ENCODE measurements at places on chromosomes 16 and 17.

- no peak for DNase-seq
These were observed 79.0 kb upstream of the TOB1 start for GRCh38 chr17:50944902-50945720.

DNA sequence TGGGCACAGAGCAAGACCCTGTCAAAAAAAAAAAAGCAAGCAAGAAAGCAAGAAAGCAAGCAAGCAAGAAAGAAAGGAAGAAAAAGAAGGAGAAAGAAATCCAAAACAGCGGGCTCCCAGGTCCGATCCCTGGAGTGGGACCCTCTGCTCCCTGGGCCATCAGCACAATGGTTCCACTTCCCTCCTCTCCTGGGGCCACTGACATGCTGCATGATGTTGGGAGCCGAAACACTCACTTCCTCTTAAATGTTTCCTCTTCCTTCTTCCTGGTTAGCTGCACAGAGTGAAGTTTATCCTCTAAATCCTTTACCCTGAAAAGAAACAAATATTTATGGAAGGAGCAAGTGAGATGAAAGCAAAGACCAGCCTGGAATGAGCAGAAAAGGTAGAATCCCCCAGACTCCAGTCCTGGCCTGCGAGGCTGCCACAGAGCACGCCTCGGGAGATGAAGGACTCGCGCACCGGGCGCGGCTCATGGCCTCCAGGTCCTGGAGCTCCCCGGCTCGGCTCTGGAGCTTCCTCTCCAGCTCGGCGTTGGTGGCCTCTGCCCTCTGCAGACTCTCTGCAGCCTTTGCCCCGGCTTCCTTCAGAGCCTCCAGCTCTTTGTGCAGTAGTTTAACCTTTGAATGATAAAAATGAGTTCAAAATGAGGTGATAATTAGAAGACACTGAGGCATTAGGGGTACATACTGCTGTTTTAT is 19.0 kb downstream of the CCDC57 start:
- no peak for DNase-seq

DNA sequence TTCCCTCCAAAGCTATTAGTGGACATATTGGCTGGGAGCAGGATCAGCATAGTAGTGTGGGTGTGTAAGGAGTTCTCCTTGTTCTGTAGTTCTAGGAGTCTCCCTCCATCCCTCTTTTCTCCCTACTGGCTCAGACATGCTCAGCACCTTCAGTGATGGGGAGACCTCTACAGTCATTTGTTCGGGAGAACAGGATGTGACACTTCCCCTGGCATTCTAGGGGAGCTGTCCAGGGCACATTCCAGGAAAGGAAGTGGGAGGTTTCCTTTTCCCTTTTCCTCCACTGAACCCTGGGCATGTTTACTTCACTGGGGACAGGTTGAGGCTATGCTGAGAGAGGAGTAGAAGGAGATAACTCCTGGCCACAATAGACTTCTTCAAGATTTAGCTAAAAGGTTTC is 86.5 kb downstream of the MYH13 start:
- no peak for DNase-seq

DNA sequence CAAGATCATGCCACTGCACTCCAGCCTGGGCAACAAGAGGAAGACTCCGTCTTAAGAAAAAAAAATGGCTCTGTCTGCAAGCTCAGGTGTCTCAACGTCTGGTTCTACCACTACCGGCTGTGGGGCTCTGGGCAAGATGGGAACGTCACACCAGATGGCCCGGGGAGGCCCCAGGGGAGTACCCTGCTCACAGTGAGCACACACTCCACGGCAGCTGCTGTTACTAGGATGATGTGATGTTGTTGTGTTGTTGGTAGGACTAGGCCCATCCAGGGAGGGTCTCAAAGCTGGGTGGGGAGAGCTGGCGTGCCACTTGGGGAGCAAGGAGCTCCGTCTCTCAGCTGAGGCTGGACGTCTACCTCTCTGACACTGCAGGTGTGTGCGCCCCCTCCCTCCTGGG is 9.4 kb upstream of the NPTX1 start:
- no peak for DNase-seq

DNA sequence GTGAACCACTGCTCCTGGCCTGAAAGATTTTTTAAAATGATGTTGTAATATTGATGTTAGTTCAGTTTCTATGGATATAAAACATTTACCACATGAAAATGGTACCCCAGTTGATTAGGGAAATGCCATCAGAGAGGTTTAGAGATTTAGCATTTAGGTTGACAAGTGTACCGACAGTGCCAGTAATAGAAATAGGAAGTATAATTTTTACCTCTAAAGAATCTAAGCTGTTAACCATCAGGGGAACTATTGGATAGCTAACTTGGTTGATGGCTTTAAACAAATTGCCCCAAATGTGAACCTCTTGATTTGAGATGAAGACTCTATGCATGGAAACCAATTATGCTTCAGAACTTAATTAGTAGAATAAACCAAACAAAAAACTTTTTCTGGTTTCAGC is 6.4 kb downstream of the CBFB start:
- DNase-seq = no peak

- DNase-seq = no peak
These were observed 12.8 kb downstream of the CYTH1 start for GRCh38 chr17:78769196-78769773.

GRCh38 chr17:68197091-68197996 is 50.5 kb upstream of the AMZ2 start:
- DNase-seq = no peak

- DNase-seq = no peak
These were observed 260.0 kb downstream of the PHKB start for GRCh38 chr16:47721006-47721637.
